ENCODE measurements at places on chromosomes 6 and 20.

DNA sequence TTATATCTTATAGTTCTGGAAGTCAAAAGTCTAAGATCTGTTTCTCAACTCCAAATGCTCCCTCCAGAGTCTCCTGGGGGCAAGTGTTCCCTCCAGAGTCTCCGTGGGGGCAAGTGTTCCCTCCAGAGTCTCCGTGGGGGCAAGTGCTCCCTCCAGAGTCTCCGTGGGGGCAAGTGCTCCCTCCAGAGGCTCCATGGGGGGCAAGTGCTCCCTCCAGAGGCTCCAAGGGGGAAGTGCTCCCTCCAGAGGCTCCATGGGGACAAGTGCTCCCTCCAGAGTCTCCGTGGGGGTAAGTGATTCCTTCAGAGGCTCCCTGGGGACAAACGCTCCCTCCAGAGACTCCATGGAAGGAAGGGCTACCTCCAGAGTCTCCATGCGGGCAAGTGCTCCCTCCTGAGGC is 34.0 kb upstream of the THBS2 start:
- no peak for DNase-seq

GRCh38 chr6:12068899-12069557 is 56.9 kb downstream of the HIVEP1 start:
- DNase-seq: no peak

DNA sequence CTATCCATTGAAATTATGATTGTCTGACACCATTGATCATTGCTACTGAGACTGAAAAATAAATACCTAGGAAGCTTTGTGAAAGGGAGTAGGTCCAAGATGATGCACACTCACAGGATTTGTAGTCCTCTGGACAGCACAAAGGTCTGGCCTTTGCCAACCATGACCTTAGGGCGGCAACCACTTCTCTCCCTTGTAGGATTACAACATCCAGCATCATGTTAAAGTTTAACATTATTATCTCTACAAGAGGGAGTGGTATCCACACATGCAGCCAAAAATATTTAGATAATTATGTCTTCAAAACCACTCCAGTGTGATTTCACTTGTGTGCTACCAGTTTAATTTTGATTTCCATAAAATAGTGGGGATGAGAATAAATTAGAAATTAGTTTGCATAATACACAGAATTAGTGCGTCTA is 51.1 kb upstream of the NHSL1 start:
- no peak for DNase-seq

DNA sequence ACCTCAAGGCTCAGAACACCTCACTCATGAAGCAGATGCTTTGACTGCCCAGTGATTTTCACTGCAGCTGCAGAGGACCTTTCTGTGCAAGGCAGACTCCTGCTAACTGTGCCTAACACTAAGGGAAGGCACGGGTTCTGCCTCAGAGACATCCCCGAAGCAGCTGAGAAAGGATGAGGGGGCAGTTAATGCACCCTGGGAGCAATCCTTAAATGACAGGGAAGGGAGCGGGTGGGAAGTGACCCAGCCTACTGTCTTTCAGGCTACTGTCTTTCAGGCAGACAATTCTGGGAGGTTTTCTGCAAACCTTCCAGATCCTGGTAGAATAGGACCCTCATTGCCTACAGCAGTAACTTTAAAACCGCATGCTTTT is 55.3 kb downstream of the NDUFAF5 start:
- no peak for DNase-seq

GRCh38 chr20:41480054-41480770 is 113.6 kb upstream of the EMILIN3 start:
- DNase-seq: no peak

- DNase-seq: no peak
These were observed 101.1 kb downstream of the MAP3K7 start for GRCh38 chr6:90485635-90486277.

DNA sequence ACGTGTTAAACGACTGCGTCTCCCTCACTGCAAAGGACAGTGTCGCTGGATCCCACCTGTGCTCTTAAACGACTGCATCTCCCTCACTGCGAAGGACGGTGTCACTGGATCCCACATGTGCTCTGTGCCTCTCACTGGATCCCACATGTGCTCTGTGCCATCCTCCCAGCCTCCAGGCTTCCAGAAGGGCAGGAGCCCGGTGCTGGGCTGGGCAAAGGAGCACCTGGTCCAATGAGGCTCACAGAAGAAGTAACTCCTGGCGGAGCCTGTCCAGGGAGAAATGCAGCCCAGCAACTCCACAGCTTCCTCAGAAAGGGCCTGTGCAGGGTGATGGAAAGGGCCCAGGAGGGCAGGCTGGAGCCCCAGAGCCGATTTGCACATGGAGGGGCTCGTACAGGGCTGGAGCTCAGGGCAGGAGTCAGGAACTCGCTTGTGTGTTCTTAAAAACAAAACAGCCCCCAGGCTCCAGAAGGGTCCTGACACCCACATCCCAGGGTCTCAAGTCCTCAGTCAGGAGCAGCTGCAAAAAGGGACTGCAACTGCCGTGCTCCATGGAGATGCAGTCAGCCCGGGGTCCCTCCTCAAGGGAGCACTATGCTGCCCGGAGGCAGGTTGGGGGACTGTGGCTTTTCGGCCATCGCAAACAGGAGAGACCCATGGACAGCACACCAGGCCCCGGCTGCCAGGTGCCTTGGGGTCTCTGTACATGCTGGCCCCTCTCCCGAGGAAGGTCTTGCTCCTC is 52.7 kb downstream of the DLL1 start:
- DNase-seq: no peak

DNA sequence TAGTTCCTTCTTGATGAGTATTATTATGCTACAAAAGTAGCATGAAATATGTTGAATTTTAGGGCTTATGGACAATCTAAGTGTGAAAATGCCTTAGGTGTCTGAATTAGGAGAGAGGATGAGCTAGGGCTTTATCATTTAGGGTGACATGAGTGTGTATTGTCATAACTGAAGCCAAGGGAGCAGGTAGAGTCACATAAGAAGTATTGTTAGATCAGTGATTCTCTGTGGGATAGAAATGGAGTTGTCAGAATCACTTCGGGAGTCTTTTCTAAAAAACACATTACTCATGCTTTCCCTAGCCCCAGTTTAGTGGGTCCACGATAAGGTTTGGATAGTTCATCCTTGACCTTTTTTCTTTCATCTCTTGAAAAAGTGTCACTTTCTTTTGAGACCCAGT is 16.4 kb downstream of the ZFAND3 start:
- no peak for DNase-seq

- DNase-seq: no peak
These were observed 68.5 kb downstream of the ELOVL5 start for GRCh38 chr6:53280207-53280606.

- no peak for DNase-seq
These were observed 305.0 kb downstream of the GMDS start for GRCh38 chr6:1940381-1940780.

DNA sequence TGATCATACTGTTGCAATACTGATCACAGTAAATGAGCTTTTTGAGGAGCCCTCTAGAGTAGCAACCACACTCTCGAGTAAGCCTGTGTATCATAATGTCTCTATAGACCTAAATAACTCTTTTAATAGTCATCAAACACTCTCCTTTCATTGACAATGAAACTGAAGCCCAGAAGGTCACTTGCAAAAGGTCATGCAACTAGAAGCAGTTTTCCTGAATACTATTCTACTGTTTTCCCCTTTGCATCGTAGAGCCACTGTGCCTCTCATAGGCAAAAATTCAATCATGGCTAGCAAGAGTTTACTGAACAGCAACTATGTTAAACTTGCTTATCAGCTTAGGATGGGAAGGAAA is 105.3 kb downstream of the HIVEP2 start:
- no peak for DNase-seq

DNA sequence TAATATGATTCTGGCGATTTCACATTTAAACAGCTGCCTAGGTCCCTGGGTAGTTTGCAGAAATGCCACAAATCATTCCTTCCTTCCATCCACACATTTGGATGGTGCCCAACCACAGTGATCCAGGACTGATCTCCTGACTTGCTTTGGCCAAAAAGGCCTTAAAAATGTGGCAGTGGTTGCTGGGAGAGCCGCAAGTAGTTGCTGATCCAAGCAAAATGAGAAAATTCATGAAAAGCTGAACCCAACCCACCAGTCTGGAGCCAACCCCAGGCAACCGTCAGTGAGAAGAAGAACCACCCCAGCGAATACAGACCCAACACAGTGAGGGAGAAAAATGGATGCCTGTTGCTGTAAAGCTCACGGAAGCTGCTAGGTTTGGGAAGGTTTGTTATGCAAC is 25.1 kb downstream of the RALGAPA2 start:
- DNase-seq: no peak

DNA sequence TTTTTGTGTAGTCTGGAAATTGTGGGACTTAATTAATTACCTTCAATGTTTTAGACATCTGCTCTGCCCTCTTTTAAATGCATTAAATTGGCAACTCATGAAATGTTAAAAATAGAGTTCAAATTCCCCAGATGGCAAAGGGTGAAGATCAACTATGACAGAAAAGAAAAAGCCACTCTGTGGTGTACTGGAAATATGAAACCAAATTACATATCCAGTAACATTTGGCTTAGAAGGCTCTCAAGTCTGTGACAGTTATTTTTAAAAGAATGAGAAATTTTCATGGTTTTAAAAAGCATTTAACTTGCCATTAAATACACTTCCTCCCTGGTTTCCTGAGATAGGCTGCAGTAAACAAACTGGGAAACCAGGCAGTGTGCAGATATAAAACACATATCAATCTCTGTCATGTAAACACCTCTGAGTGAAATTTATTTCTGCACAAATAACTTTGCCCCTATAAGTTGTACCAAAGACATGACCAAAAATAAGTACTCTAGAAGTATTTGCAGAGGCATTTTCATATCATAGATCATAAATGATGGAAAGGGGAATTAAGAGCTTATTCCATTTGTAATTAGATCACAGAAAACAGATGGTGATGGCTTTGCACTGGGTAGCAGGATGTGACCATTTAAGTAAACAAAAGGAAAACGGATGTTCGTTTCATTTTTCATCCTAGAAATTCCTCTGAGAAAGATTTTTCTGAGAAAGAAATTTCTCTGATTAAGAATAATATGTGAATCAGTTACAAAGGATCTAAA is 360.1 kb downstream of the SAMD5 start:
- no peak for DNase-seq

DNA sequence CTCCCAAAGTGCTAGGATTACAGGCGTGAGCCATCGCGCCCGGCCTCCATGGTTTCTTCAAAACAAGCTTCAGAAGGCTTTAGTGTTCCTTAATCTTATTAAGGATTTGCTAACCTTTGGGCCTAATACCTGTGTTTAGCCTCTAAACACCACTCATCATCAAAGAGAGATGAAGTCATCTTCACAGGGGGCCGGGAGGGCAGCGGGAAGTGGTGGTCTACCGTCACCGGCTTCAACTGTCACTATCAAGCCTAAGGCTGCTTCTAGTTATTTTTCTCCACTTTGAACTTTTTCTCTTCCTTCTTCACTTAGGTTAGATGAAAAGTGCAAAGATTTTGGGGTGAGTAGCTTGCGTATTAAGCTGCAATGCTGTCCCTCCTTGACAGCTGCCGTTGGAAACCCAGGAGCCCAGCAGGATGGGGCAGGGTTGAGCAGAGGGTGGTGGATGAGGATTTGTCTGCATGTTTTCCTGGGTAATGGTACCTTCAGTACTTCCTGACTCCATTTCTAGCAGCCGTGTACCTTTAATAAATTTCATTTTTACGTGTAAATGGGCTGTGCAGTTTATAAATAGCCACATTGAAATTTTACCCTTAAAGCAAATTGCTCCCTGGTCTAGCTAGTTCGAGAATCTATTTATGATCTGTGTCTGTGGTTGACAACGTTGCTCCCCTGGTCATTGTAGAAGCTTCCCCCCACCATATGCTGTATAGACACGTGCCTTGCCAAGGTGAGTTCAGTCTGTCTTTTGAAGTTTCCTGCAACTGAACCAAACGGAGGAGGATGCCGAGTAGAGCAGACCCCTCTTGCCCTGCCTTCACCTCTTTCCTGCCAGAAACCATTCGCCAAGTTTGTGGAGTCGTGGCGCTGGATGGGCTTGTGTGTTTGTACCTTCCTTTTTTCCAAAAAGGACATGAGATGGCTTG is 64.8 kb downstream of the SYNJ2 start:
- no peak for DNase-seq

DNA sequence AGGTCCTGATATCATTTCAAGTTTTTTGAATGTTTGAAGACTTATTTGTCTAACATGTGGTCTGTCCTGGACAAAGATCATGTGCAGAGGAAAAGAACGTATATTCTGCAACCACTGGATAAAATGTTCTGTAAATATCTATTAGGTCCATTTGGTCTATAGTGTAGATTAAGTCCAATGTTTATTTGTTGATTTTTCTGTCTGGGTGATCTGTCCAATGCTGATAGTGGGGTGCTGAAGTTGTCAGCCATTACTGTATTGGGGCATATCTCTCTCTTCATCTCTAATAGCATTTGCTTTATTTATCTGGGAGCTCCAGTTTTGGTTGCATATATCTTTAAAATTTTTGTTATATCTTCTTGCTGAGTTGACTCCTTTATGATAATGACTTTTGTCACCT is 258.4 kb upstream of the CITED2 start:
- no peak for DNase-seq

- DNase-seq: no peak
These were observed 112.0 kb upstream of the CBLN4 start for GRCh38 chr20:56117350-56117749.

DNA sequence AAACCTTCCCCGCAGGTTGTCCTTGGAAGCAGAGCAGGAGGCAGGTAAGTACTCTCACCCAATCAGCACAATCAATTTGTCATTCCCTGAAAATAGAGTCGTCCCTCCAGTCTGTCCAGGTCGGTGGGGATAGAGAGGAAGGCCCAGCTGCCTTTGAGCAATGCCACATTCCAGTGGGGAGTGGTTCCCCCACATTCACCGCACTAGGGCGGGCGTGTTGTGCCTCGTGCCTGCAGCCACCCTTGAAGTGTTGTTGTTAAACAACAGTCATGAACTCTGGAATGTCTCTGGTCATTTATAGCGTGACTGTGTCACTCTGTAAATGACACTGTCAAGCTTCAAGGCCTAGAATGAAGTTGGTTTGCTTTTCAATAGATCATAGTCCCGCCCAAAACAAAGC is 33.4 kb downstream of the PRDM1 start:
- no peak for DNase-seq

- no peak for DNase-seq
These were observed 84.5 kb upstream of the RIN2 start for GRCh38 chr20:19673575-19673974.

DNA sequence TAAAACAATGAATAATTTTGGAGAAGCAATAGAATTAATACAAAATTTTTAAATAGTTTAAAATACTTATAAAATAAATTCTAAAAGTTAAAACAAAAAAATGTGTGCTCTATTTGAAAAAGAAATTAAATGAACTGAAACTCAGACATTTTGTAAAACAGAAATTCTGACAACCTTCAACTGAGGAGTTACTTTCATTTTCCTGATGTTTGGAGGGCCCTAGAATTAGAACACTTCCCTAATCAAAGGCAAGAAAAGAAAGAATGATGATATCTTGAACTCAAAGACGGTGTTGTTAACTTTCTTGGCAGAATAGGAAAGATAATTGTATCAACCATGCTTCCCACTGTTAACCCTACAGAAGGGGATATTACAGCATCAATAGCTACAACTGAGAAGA is 27.9 kb downstream of the SNX14 start:
- no peak for DNase-seq

DNA sequence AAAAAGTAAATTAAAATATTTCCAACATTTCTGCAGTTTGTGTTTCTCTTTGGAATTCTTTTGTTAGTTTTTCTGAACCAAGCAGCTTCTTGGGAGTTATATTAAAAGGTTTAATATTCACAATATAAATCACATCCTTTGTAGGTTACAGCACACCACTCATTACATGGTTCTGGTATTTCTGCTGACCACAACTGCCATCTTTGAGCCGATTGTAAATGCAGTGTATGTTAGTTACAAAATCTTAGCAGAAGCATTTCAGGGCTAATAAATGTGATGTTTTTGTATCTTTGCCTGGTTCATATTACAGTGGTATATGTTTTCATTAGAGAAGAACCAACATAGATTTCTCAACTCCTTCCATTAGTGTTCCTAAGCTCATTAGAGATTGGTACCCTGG is 19.1 kb upstream of the TSHZ2 start:
- DNase-seq: no peak
